ENCODE measurements at places on chromosomes 12 and 14. TPM values are rescaled to one million over a fixed set of nuclear protein-coding genes. Genes with fewer than 3 reads are reported as not detected.

DNA sequence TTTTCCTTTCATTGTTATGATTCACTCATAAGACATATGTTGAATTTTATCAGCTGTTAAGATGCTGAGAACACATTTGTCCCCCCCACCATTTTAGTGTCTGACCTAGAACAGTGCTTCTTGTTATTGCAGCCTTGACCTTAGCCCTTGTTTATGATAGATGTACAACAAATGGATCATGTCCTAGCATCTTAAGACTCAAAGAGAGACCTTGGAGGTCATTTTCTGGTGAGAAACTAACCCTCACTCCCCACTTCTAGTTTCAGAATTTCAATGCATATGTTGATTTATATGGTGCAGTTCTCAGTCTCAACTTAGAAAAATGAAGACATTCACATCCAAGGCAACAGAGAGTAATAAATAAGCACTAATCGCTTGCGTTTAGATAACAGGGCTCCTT is 391.2 kb downstream of the AEBP2 start:
- no peak for DNase-seq

DNA sequence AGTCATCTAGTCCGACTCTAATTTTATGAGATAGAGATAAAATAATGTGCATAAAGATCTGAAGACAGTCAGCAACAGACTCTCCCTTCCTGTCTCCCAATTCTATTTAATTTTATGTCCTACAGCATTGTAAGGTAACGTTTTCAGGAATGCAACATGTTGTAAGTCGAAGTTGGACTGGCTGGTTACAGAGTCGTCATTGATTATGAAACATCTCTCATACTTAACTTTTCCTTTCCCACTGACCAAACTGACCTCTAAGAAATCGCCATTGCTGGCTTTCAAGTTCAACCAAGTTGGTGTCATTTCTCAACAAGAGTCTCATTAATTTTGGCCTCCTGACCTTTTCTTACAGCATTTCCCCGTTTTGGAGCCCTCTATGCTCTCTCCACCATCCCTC is 4.9 kb upstream of the RIC8B start:
- no peak for DNase-seq

GRCh38 chr12:59650588-59651228 is 54.9 kb downstream of the SLC16A7 start:
- no peak for DNase-seq

- no peak for DNase-seq
Measured at GRCh38 chr12:49887536-49888401, 15.9 kb downstream of the FAIM2 start.

DNA sequence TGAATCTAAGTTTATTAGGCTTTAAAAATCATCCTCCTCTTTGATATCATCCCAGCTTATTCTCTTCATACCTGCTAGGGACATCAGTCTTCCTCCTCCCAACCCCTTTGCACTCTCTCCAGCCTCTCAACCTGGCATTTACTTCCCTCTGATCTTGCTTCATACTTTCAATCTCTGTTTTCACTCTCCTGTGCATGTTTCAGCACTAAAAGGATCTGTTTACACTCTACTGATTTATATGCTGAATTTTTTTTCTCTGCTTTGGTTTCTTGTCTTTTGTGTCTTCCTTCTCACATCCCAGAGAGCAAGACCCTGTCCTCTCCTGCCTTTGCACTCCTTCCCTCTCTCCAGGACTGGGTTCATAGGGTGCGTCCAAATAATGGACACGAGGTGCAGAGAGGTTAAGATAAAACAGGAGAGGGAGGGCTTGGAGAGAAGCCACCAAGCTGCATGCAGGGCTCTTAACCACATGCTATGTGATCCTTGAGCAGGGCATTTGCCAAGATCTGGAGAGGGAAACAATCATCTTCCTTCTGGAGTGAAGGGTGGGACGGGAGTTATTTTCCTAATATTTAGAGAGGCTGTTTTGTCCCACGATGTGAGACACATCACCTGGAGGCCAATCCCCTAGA is 3.0 kb upstream of the CISTR start:
- DNase-seq = no peak

ASB2 gene
- 29.1 TPM for total RNA-seq

CCER1 gene
- not detected for total RNA-seq

- no peak for DNase-seq
Measured at GRCh38 chr12:71605039-71605438, 58.6 kb downstream of the ZFC3H1 start.

MYBPC1 gene
- not detected for total RNA-seq

DNA sequence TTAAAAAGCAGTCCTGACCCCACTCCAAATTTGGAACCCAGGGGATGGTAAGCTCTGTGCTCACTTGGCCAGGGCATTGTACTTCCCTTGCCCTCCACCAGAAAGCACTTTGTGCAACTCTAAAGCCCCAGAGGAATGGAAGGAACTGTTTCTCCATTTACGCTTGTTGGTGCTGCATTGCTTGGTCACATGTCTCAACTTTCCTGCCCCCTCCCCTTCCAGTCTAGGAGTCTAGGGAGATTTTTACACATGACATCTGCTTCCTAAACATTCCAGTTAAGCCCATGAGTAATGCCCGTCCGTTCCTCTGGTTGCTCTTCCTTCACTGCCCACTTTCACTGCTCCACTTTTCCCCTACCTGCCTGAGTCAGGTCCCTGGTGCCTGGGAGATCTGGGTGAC is 92.6 kb upstream of the MAP1LC3B2 start:
- no peak for DNase-seq

- no peak for DNase-seq
Measured at GRCh38 chr12:43318021-43318420, 234.0 kb downstream of the ADAMTS20 start.

- DNase-seq = no peak
Measured at GRCh38 chr12:131047789-131048610, 94.3 kb downstream of the ADGRD1 start.

DNA sequence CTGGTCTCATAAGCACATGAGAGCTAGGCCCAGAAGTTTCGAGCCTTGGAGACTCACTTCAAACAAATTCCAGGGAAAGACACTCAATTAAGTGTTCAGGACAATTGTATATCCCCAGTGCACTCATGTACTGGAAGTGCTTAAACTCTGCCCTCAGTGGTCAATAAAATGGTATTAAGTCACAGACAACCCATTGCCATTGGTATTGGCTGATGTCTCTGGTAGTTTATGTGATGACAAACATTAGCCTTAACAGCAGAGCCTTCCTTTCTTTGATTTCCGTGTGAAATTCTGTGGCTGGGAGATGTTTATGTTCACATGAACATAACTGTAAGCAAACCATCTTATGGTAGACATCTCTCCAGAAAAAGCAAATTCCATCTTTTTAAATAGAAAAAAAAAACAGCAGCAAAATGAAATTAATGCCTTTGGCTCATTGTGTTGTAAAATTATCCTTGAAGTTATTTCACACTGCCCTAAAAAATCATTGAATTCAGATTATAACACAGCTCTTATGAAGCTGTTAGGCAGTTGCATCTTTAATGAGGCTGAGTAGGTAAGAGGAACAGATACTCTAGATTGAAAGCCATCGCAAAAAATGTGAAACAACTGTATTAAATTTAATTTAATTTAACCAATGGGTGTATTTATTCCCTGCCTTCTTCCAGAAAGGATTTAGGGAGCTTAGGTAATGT is 216.2 kb upstream of the PLEKHG7 start:
- no peak for DNase-seq

DNA sequence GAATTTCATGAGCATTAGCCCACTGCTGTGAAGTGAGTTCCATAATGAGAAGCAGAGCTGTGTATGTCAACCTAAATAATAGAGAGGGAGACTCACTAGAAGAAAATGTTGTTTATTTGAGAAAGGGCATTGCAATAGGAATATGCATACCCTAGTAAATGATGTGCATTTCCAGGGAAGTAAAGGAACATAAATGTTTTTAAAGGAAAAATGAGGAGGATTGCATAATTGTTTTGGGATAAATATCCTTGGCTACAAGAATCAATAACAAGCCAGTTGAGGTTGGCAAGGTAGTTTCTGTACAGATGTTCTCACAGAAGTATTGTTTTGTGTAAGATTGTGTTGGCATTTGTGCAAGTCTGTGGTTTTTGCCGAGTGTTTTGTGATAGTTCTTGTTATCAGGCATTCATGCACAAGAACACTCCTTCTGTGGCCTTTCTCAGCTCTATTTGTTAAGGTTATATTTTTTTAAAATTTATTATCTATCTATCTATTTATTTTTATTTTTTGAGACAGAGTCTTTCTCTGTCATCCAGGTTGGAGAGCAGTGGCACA is 47.1 kb downstream of the EMP1 start:
- no peak for DNase-seq

DNA sequence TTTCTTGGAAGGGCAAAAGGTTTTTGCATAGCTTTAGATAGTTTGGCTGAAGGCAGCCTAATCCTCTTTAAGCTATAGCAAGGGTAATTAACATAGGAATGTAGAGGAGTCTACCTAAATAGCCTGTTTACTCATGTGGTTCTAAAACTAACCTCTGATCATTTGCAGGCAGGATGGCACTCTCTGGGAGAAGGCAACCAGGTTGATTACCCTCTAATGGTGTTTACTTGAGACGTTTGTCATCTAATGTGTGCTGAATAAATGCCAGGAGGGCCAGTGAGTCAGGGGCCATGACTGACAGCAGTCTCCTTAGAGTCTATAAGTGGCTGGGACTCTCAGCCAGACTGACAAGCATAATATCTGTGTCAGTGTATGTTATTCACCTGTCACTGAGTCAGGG is 286.4 kb downstream of the PCNX1 start:
- no peak for DNase-seq

DNA sequence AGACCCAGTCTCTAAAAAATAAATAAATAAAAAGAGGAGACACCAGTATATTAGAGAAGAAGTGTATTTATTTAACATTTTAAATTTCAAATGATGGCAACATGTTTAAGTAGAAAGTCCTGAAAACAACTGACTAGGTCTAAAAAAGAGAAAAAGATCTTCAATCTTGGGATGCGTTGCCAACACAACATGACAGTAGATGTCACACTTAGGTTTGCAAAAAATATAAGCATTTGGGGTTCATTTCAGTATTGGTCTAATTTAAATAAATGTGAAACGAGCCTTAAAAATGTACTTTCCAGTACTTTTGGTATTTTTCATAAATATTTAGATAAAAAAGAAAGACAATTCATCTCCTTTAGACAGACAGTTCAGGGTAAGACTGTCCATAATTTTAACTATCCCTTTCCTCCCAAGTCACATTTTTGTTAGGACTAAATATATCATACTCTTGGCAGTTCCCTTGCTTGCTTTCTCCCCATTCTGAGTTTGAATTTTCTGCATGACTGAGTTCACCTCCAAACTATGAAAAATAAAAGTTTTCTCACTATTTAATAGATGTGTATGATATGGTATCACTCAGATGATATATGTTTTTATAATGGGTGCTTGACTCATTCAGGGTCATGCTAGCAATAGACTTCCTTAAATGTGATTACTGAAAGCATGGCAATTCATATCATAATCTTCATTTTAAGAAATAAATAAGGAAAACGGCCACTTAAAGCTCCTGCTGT is 4.3 kb downstream of the C14orf93 start:
- DNase-seq = no peak

BCAT1 gene
- total RNA-seq = 58.7 TPM

- DNase-seq = no peak
Measured at GRCh38 chr12:131101703-131102492, 148.2 kb downstream of the ADGRD1 start.

GRCh38 chr12:80364056-80364455 is 80.0 kb upstream of the PTPRQ start:
- DNase-seq = no peak

DNA sequence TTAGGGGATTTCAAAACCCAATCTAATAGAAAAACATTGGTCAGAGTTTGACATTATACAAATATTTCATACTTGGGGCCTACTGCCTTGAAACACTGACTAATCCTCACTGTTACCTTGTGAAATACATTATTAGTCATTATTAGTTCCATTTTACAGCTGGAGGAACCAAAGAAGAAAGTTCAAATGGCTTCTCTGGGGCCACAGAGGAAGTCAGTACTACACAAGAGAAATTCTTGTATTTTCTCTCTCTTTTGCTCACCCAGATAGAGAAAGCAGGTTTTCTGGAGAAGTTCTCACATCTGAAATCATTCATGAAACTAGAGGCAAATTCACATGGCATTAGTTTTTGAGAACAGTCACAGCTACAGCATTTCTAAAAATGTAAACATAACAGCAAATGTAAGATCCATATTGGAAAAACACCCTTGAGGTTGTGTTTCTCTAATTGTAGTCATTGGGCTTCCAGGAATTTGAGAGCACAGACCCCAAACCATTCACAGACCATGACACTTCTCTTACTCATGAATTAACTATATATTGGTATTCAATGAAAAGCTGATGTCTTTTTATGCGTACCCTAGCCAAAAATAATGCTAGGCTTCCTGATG is 83.0 kb downstream of the LLPH start:
- no peak for DNase-seq

DNA sequence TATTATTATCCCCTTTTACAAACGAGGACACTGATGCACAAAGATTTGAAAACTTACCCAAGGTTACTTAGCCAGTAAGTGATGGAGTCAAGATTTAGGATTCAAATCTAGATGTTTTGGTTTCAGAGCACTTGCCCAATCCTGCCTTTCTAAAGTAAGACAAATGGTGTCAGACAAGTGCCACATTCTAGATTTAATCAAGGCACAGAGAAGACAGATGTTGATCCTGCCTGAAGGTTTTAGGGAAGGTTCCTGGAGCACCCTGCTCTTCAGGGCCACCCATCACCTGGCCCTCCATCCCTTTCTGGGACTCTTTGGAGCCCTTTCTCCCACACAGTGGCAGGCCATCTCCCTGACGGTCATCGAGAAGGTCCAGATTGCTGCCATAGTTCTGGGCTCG is 2.9 kb downstream of the MARCHF9 start:
- DNase-seq = no peak

Measured in activated naive CD8-positive, alpha-beta T cell treated with anti-CD3 and anti-CD28 coated beads for 36 hours (primary cell).